T-helper 1 cell (primary cell): ENCODE measurements at places on chromosomes 3 and 15.

DNA sequence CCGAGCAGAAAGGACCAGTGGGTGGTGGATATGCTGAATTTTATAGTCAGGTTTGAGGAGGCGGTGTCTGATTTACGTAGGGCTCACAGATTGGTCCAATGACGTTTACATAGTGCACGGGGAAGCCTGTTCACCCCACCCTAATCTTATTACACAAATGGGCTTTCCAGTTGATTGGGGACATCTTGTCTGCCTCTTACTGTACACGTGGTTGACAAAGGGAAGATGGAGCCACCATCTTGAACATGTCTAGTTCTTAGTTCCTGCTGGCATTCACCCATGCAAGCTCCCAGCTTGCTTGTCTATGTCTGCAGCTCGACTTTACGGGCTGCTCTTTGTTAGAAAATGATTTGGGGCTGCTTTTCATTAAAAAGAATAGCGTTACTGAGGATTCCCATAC lies 332.0 kb upstream of the SLCO3A1 start:
- no peak for DNase-seq

GRCh38 chr3:42159706-42160472 lies 68.7 kb downstream of the TRAK1 start:
- peak; percentile 3 for DNase-seq

- DNase-seq, result no peak
These were observed 20.2 kb upstream of the OR5H6 start for GRCh38 chr3:98243843-98244242.

DNA sequence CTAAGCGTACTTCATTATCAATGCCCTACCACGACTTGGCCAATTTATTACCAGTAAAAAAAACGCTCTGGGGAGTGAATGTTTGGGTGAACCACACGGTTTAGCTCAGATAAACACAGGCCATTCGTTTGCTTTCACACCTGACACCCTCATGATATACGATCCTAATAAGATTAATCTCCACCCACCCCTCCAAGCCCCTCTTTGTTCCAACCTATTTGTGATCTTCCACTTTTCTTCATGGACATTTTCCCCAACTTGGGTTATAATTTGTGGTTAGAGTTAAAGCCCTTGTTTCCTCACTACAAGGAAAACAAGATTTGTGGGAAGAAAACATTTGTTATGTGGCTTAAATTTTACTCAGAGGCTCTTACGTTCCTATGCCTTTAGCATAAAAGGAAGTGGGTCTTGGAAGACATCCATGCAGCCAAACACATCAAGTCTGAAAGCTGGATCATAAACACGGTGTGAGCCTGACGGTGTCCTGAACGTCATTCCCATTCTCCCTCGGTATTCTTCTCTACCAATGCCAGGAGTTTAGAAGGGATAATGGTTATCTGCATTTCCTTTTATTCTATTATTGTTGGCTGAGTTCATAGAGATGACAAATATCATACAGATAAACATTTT lies 518.9 kb downstream of the NR2F2 start:
- no peak for DNase-seq

GRCh38 chr15:79682285-79682684 lies 214.5 kb downstream of the MTHFS start:
- no peak for DNase-seq

GRCh38 chr15:28107111-28107903 lies 8.2 kb upstream of the OCA2 start:
- no peak for DNase-seq

- no peak for DNase-seq
These were observed 126.5 kb downstream of the DGKG start for GRCh38 chr3:186235554-186235953.

- DNase-seq, result no peak
These were observed 27.6 kb downstream of the ACP3 start for GRCh38 chr3:132344666-132345280.
